NT2/D1 (cell line): ENCODE measurements at places on chromosomes 7 and 10.

DNA sequence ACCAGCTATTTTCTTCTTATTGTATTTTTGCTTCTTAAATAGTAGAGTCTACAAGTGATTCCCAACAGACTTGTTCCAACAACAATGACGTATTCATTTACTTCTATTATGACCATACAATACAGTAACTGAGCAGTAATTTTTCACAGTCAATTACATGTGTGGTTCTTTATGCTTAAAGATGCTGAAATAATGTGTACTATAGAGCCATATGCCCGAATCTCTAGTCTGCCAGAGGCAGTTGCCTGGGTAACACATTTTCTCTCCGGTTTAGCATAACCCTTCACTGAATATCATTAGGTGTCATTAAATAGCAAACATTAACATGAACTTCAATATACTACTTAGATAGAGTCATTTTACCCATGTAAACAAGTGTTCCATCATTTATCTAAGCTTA is 75.0 kb downstream of the SLC25A13 start:
- DNase-seq: no peak

- DNase-seq: peak; percentile 6
Measured at GRCh38 chr10:8628351-8628750, 573.9 kb downstream of the GATA3 start.

DNA sequence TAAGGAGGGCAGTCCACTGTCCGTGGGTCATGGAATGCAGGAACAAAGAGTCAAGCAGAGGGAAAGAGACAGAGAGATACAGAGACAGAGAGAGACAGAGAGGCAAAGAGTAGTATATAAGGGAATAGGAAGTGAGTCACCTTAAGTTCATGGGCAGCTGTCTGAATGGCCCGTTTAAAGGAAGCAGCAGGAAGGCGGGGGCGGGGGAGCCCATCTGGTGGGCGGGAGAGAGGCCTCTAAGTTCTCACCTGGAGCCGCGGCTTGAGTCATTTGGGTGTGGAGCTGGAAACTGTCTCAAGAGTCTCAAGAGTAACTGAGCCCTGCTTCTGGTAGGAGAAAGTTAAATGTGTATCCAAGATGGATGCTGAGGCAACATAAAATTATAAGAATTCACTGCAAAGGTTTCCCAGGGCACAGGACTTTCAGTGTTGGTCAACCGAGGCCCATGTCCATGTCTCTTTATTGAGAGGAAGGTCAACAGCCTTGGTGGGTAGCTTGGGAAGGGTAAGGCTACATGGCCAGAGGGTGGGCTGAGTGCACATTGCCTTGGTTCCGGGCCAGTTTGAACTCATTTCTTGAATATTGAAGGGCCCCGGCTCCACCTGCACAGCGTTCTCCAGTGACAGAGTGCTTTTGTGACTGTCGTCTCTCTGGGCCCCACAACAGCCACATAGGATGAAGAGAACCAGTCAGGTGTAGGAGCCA is 85.5 kb upstream of the CACUL1 start:
- DNase-seq: no peak

- DNase-seq: no peak
Measured at GRCh38 chr7:111126987-111127386, 36.1 kb downstream of the LRRN3 start.

GRCh38 chr7:45149606-45150005 is 8.0 kb upstream of the RAMP3 start:
- no peak for DNase-seq

- DNase-seq: no peak
Measured at GRCh38 chr7:55177068-55177530, 158.3 kb downstream of the EGFR start.

- no peak for DNase-seq
Measured at GRCh38 chr10:130792096-130792845, 519.2 kb downstream of the TCERG1L start.

DNA sequence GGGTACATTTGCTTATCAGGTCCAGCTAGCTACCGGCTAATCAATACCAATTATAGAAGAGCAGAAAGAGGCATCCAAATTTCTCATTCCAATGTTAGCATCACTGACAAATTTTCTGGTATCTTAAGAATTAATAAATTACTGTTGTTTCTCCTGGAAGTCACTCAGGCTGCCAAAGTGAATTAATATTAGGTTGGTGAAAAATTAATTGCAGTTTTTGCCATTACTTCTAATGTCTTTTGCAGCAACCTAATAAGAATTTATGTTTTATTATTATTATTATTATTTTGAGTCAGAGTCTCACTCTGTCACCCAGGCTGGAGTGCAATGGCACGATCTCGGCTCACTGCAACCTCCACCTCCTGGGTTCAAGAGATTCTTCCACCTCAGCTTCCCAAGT is 979.9 kb downstream of the TYW1 start:
- DNase-seq: no peak

- DNase-seq: no peak
Measured at GRCh38 chr7:2231992-2232765, 566 bp downstream of the MAD1L1 start.

- peak; percentile 5 for DNase-seq
Measured at GRCh38 chr10:121823993-121824463, 103.8 kb downstream of the ATE1 start.

- DNase-seq: no peak
Measured at GRCh38 chr10:2949948-2950354, 117.4 kb upstream of the PFKP start.

- no peak for DNase-seq
Measured at GRCh38 chr10:117727421-117727820, 184.9 kb downstream of the EMX2 start.

- peak; percentile 83 for DNase-seq
Measured at GRCh38 chr7:130356121-130356875, 11.7 kb downstream of the CPA5 start.

DNA sequence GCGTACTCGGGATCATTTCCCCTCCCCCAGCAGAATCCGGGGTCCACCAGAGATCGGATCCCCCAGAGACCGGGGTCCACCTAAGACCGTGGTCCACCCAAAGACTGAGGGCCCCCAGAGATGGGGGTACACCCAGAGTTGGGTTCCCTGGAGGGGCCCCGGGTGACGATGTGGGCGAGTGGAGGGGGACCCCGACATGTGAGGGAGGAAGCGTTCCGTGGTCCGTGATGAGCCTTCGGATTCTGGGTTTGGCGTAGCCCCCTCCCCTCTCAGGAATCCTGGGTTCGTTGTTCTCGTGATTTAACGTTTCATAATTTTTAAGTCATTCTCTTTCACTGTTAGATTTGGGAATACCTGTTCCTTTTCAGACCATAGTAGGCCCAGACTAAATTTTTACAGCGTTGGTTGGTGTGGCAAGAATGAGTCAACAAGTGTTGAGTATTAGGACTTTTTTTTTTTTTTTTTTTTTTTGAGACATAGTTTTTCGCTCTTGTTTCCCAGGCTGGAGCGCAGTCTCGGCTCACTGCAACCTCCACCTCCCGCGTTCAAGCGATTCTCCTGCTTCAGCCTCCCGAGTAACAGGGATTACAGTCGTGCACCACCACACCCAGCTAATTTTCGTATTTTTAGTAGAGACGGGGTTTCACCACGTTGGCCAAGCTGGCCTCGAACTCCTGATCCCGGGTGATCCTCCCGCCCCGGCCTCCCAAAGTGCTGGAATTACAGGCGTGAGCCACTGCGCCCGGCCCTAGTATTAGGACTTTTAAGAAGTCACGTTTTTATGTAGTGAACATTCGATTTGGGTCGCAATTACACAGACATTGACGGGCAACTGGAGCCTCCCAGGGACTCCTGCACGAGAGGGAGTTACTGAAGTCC is 672 bp downstream of the GTPBP4 start:
- DNase-seq: no peak

DNA sequence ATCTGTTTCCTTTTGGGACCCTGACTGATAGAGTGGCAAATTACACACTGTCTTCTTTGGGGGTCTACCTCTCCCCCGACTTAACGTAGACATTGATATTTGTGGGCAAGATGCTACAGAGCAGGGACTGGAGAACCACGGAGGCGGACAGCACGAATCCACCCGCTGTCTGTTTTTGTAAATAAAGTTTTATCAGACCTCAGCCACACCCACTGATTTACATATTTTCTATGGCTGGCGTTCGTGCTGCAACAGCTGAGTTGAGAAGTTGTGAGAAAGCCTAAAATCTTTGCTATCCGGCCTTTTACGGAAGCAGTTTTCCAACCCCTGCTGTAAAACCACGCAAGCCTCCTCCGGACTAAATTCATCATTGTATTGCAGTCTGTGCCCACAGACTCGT is 17.2 kb upstream of the SLC35B4 start:
- no peak for DNase-seq

GRCh38 chr7:82605247-82605864 is 161.8 kb upstream of the CACNA2D1 start:
- peak; percentile 38 for DNase-seq

DNA sequence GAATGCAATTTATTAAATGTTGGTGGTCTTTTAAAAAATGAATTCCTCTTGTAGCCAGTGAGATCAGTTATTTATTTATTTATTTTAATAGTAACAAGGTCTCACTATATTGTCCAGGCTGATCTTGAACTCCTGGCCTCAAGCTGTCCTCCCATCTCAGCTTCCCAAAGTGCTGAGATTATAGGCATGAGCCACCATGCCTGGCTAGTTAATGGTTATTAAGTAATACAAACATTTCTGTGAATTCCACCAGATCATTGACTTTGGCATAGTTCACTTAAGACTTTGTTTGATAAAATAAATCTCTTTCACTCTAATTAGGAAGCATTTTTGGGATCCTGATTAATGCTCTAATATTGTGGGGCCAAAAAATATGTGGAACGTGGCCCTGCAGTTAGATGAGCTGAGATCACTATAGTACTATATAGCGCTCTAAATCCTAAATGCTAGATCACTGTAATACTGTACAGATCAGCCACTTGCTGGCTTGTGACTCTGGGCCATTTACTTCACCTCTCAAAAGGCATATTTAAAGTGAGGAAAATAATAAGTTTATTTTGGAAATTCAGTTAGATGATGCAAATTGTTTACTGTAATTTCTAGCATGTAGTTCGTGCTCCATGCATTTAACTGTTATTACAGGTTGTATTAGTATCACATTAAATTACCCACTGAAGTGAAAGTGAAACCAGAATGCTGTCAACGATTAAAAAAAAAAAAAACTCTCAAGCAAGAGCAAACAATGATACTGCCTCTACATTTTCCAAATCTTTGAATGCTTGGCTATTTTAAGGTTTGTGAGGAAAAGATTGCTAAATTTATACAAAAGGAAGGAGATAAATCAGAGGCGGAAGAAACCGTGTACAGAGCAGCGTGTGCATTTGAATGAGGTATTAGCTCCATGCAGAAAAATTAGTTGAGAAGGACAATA is 15.9 kb upstream of the FAS start:
- DNase-seq: no peak

DNA sequence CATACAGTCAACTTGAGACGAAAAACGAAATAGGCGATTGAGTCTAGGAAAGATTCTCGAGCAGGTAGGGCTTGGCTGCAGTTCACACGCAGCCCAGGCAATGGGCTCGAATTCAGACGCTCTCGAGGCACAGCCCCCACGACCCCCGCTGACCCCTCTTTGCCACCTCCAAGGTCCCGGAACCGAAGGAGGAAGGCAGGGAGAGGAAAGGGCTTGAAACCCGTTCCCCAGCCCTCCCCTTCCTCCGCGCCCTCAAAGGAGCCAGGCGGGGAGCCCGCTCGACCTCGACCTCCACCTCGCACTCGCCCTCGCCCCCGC is 441 bp downstream of the CCDC186 start:
- DNase-seq: no peak

- DNase-seq: no peak
Measured at GRCh38 chr10:33151344-33151864, 183.1 kb downstream of the NRP1 start.

DNA sequence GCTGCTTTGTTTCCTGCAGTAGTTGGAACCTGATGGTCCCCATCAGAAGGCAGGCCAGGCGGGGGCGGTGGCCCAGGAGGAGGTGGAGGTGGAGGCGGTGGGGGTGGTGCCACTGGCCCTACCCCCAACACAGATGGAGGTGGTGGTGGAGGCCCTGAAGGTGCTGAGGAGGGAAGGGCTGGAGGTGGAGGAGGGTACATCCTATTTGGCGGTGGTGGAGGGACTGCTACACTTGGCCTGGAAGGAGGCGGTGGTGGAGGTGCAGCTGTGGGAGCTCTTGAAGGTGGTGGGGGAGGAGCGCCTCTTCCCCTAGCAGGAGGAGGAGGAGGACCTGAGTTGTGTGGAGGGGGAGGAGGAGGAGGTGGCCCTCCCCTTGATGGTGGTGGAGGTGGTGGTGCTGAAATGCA is 36.8 kb downstream of the LMOD2 start:
- peak; percentile 54 for DNase-seq

GRCh38 chr10:75948583-75948982 is 517.2 kb downstream of the LRMDA start:
- no peak for DNase-seq

GRCh38 chr10:66837990-66838389 is 87.8 kb upstream of the LRRTM3 start:
- no peak for DNase-seq

DNA sequence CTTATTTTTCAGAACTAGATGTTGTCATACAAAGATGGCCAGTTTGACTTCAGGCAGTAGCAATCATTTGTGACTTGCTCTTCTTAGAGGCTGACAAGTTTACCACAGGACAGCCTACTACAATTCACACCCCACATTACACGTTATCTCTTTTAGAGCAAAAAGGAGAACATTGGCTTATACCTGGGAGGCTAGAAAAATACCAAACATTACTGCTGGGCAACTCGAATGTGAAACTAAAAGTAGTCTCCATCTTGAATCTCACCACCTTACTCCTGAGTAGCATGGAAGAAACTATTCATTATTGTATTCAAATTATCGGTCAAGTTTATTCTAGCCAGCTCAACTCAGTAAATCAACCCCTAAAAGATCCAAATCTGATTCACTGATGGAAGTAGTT is 90.7 kb upstream of the TMEM26 start:
- DNase-seq: no peak

GRCh38 chr10:26540601-26541000 is 102.5 kb downstream of the APBB1IP start:
- DNase-seq: no peak

DNA sequence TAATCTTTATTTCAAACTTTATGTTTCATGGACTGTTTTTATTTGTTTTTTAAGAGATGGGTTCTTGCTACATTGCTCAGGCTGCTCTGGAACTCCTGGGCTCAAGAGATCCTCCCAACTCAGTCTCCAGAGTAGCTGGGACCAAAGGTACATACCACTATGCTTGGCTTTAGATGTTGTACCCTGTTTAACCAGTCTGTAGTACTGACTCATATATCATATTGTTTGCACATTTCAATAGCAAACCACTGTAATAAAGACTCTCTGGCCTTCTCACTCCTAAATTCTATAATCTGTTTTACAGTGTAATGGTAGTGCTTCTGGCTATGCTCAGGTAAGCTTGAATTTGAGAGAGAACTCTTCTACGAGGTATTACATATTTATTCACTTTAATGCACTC is 413.6 kb upstream of the PCDH15 start:
- DNase-seq: no peak

DNA sequence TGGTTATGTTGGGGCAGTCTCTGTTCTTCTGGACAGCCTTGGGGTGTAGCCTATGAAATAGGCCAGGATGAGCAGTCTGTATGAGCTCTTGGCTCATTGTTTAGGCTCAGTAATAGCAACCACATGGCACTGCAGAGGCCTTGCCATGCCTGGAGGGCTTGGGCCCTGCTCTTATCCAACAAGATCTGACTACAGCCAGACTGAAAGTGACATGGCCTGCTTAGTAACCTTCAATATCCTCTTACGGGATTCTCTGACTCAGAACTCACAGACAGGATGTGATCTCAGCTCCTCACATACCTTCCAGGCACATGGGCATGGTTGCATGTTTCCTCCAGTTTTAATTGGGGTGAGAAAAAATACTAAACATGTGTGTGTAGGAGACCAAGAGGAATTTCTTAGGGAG is 289.3 kb downstream of the PTEN start:
- DNase-seq: no peak

GRCh38 chr7:84216472-84216871 is 21.9 kb upstream of the SEMA3A start:
- DNase-seq: no peak

- DNase-seq: no peak
Measured at GRCh38 chr10:24370877-24371276, 161.9 kb downstream of the KIAA1217 start.
